ENCODE measurements at places on chromosomes 11 and 22. TPM values are rescaled to one million over a fixed set of nuclear protein-coding genes. Genes with fewer than 3 reads are reported as not detected.

DNA sequence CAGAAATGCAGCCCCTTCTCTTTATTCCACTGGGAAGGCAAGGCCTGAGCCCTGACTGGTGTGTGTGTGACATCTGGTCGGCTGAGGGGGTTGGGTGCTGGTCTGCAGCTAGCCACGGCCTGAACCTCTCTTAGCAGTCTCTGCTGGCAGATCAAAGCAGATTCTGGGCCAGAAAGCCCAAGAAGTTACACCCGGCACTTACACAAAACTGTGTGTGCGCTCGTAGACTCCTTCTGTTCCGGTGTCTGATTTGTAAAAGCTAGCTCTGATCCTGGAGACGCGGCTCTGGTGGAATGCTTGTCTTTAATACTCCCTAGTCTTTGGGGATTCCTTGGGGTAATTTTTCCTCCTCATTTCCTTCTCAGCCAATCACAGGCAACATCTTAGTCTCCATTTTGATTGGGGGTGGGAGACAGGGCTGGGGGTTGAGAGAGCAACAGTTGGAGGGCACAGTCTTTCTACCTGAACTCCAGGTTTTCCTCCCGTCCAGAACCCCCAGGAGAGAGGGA, 5.5 kb downstream of the PKNOX2 start:
- DNase-seq, result no peak

DNA sequence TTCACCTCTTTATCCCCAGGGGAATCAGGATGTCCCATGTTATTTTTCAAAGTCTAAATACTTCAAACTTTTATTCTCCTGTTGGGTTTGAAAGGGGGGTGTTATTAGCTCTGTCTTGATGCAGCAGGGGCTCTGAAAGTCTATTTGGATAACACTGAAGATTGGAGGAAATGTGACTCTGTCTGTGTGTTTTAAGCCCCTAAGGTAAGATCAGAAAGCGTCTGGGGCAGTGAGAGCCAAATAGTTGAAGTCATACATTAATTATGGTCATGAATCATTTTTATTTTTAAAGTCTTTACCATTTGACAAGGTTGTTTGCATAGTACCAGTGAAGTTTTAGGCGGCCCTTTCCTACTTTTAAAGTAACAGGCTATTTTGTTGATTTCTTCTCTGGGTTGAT, 139.0 kb downstream of the UVRAG start:
- DNase-seq, result no peak

DNA sequence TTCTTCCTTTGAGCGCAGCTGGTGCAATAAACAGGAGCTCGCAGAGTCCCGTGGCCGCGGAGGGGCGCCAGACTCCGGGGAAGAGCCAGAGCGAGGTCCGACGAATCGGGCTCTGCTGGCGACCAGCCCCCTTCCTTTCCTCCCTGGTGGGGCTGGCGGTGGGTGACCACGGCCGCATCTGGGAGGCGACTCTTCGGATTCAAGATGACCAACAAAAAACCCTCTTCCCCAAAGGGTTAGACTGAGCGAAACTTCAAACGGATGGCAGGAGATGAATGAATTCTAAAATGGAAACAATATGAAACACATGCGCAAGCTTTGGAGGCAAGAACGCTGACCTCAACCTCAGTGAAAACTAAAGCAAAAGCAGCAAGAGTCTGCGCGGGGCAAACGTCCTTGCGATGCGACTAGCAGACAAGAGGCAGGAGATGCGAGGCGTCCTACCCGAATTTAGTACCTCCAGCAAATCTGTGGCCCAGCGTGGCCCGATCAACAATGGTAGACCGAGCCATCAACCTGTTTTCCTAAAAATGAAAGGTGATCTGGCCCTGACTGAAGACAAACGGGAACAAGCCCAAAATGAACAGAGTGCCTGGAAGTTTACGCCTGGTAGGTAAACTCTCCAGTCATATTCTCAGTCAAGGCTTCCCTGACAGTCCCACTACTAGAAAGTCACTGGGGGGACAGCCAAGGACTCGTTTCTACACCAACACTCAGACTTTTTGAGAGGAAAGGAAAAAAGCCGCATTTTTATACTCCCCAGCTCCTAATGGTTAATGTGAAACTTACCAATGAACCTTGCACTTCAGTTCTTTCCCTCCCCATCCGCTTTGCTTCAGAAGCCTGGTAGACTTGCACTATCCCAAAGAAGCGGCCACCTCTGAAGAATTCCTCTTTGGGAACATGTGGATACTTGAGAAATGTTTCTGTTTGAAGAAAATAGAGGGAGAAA, 11.6 kb downstream of the MMP3 start:
- no peak for DNase-seq

DNA sequence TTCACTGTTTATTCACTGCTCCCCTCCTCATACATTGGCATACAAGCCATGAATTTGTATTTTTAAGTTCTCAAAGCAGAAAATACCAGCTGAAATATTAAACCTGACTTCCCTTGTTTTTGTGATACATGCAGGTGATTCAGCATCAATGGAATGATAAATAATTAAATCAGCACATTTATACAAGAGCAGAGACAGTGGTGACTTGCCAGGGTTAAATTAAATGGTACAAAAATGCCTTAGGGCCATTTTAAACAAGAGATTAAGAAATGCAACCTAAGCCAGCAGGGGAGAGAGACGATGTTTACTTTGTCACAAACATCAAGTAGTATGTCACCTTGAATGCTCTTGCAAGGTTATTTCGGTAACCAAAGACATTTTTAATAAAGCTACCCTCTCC, 95.9 kb upstream of the DDI1 start:
- no peak for DNase-seq

GRCh38 chr22:41598081-41598480, 8.4 kb upstream of the PMM1 start:
- DNase-seq, result no peak

- no peak for DNase-seq
Observed at GRCh38 chr11:85685125-85685819, 723 bp downstream of the CCDC89 start.

DNA sequence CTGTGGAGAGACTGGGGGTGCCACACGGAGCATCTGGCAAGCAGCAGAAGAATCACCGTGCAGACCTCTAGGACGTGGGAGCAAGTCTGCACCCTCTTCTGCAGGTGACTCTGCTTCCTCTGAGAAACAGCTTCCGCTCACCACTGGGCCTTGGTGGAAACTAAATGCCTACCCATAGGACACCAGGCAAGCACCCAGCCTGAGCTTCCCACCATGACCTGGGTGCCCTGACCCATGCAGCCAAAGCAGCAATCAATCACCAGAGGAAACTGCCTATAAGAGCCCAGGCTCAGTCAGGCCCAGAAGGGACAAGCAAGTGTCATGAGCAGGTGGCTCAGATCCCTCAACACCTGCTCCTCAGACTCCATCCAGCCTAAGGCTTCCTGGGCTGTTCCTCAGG, 63.4 kb downstream of the IGLL5 start:
- no peak for DNase-seq

DNA sequence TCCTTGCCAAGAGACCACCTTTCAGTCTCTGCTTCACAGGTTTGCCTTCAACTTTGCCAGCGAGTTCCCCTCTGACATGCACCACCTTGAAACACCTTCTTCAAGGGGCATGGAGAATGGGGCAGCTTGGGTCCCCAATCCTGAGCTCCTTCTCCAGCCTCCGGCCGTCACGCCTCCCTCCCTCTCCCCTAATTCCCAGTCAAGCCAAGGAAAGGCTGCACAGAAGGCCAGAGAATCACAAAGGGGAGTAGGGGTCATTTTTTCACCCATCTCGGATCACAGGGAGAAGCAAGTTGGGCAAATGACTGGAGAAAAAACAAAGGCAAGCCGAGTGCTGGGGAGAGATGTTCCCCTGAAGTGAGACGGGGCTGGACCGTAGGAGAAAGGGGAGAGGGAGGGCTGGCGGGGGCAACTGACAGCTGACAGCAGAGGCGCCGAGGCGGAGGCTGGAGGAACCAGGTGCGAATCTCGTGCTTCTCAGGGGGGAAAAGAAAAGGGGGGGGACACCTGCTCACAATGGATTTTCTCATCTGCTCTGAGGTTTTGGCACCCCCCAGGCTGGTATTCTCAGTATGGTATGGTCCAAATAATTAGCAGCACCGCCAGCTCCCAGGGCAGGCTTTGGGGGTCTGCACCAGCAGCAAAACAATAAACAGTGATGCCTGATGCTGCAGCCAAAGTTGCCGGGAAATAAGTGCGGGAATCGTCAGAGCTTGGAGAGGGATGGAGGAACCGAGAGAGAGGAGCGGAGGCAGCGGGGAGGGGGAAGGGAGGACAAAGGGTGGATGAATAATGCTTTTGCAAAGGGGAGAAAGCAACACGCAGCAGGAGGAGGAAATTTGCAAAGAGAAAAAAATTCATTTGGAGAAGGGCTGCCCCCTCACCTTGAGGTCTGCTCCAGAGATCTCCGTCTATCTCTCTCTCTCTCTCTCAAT, 644 bp downstream of the YPEL4 start:
- peak; percentile 55 for DNase-seq

DNA sequence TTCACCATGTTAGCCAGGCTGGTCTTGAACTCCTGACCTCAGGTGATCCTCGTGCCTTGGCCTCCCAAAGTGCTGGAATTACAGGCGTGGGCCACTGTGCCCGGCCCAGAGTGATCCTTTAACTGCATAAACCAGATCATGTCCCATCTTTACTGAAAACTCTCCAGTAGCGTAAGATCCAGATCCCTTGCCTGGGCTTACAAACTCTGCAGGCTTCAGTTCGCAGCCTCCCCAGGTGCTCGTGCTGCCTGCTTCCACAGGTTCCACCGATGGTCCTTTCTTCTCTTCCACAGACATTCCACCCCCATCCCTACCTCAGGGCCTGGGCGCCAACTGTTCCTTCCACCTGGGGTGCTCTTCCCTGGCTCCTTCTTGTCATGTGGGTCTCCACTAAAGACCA, 88.8 kb upstream of the SHANK2 start:
- no peak for DNase-seq

- DNase-seq, result no peak
Observed at GRCh38 chr11:108220721-108221336, 1.6 kb downstream of the NPAT start.

DNA sequence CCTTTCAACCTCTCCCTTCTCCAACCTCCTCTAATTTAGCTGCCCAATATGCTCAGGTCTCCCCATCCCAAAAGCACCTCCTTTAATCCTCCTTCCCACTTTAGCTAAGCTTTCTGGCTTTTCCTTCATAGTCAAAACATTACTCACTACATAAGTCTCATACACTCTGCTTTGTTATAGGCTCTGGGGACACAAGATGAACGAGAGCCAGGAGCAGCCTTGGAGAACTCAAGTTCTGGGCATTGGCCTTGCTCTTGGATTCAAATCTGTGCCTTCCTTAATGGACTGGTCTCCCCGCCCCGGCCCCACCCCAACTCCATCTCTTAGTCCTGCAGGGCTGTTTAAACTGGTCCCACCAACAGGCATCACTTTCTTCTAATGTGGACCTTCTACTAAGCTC, 11.4 kb upstream of the HPX start:
- DNase-seq, result no peak

GRCh38 chr11:11000579-11001283, 142.9 kb upstream of the ZBED5 start:
- DNase-seq, result no peak

DNA sequence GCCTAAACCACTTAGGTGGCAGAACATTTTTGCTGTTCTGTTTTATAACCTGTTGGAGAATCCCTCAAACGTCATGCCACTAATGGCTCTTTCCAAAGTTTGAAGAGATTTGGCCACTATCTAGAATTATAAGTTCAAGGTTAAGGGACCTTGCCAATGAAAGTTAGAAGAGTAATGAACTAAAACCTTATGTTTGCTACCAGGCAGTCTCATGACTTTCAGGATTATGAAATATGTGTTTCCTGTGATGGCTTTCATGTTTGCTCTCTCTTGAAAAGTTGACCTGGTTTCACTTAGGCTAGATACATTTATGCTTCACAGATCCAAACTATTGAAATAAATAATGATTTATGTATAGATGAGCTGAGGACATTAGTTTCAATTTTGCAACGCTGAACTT, 340.0 kb downstream of the LRRC4C start:
- no peak for DNase-seq

GRCh38 chr11:95821640-95822039, 31.3 kb downstream of the CEP57 start:
- no peak for DNase-seq

DNA sequence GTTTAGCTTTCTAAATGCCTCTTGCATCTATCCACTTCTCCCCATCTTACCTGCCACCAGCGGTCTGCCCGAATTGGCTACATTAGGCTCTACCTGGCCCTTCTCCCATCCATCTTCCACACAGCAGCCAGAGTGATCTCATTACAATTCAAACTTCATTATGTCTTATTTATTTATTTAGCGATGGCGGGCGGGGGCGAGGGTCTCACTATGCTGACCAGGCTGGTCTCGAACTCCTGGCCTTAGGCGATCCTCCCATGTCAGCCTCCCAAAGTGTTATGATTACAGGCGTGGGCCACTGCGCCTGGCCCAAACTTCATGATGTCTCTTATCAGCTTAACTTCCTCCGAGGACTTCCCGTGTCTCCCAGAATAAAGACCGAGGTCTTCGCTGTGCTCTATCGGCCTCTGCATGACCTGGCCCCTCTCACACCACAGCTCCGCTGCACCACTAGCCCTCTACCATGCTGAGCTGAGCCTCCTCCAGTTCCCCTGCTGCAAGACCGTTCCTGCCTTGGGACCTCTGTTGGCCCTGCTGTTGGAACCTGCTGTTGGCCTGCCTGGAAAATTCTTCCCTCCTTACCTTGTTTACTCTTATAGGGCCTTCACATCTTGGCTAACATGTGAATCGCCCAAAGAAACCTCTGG, 870 bp upstream of the CTTN start:
- no peak for DNase-seq

DNA sequence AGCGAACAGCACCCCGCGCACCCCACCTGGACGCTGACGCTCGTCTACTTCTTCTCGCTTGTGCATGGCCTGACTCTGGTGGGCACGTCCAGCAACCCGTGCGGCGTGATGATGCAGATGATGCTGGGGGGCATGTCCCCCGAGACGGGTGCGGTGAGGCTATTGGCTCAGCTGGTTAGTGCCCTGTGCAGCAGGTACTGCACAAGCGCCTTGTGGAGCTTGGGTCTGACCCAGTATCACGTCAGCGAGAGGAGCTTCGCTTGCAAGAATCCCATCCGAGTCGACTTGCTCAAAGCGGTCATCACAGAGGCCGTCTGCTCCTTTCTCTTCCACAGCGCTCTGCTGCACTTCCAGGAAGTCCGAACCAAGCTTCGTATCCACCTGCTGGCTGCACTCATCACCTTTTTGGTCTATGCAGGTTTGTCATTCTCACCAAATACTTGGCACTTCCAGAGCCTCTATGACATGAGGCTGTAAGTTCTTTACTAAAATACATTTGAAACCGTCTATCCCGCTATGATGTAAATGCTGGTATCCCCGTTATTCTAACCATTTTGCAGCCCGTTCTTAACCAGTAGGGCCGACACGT, 535 bp downstream of the AQP11 start:
- DNase-seq, result no peak

GRCh38 chr11:101516546-101516945, 67.3 kb downstream of the TRPC6 start:
- DNase-seq, result no peak

Gene XNDC1N
- 25.3 TPM for total RNA-seq

Gene CRYBA4
- total RNA-seq, result not detected

Gene EMSY
- total RNA-seq, result 46.3 TPM

Gene CRKL
- 86.5 TPM for total RNA-seq

Gene SYNGR1
- not detected for total RNA-seq

Gene TMEM225
- not detected for total RNA-seq

Gene MUC6
- total RNA-seq, result not detected

Gene TPCN2
- 23.0 TPM for total RNA-seq

Data from CD4-positive, alpha-beta memory T cell (primary cell).